Nasal cavity respiratory epithelium epithelial cell of viscerocranial mucosa (primary cell): ENCODE measurements at places on chromosomes 5 and 9. TPM values are rescaled to one million over a fixed set of nuclear protein-coding genes. Genes with fewer than 3 reads are reported as not detected.

SMARCA2 gene
- 32.1 and 81.6 TPM in 2 replicates for total RNA-seq

CDKN2A gene
- total RNA-seq = 19.5 and 21.2 TPM in 2 replicates

CDC20B gene
- under 0.01 TPM in 1 of 2 replicates, not detected in the other for total RNA-seq

FAM221B gene
- total RNA-seq = not detected in 2 replicates

OLFML2A gene
- total RNA-seq = 3.1 and 128 TPM in 2 replicates

TEX48 gene
- total RNA-seq = not detected in 2 replicates

ABLIM3 gene
- 7.7 and 11.3 TPM in 2 replicates for total RNA-seq

ORM2 gene
- not detected in 2 replicates for total RNA-seq

C5orf58 gene
- total RNA-seq = not detected in 2 replicates

SLC2A6 gene
- total RNA-seq = 3.8 and 6.2 TPM in 2 replicates

SMIM32 gene
- not detected in 2 replicates for total RNA-seq

TMEM252 gene
- not detected in 2 replicates for total RNA-seq

DNAI1 gene
- not detected in 2 replicates for total RNA-seq

RNF183 gene
- total RNA-seq = 0.50 TPM in 1 of 2 replicates, not detected in the other

LRRC19 gene
- total RNA-seq = not detected in 2 replicates

PRSS3 gene
- 3.1 and 36.6 TPM in 2 replicates for total RNA-seq

LCN9 gene
- total RNA-seq = not detected in 2 replicates

SH2D3C gene
- under 0.01 and 0.07 TPM in 2 replicates for total RNA-seq

CCNO gene
- total RNA-seq = 1.6 and 2.1 TPM in 2 replicates

NIPAL4 gene
- 15.0 and 39.0 TPM in 2 replicates for total RNA-seq

ACOT12 gene
- 0.07 TPM in 1 of 2 replicates, not detected in the other for total RNA-seq

PCDHA9 gene
- total RNA-seq = under 0.01 and 0.43 TPM in 2 replicates

SLC34A1 gene
- total RNA-seq = 0.14 TPM in 1 of 2 replicates, not detected in the other

AQP3 gene
- 72.8 and 110 TPM in 2 replicates for total RNA-seq
